ENCODE measurements at places on chromosomes 7 and 10. TPM values are rescaled to one million over a fixed set of nuclear protein-coding genes. Genes with fewer than 3 reads are reported as not detected.

The EPDR1 gene
- 71.8 TPM for total RNA-seq

The TMEM184A gene
- total RNA-seq, result 7.9 TPM

The LDB3 gene
- total RNA-seq, result 2.7 TPM

The SPDYE16 gene
- total RNA-seq, result not detected

The MUC12 gene
- 1.7 TPM for total RNA-seq

The PRRT4 gene
- 0.42 TPM for total RNA-seq

The EGR2 gene
- 11.6 TPM for total RNA-seq

The LLCFC1 gene
- total RNA-seq, result not detected

The AQP1 gene
- 567 TPM for total RNA-seq

The SLC35B4 gene
- total RNA-seq, result 14.3 TPM

The CASTOR2 gene
- 15.4 TPM for total RNA-seq

The FAM25C gene
- not detected for total RNA-seq

The TFR2 gene
- 0.67 TPM for total RNA-seq

The ENKUR gene
- total RNA-seq, result 4.3 TPM

The NUTM2E gene
- not detected for total RNA-seq

The HGF gene
- total RNA-seq, result 42.0 TPM

The TLL2 gene
- total RNA-seq, result 0.09 TPM

The LAMB1 gene
- 175 TPM for total RNA-seq

The CHN2 gene
- 8.9 TPM for total RNA-seq

The RBM28 gene
- total RNA-seq, result 37.5 TPM

The ABCA13 gene
- 2.9 TPM for total RNA-seq

The TBC1D12 gene
- 11.2 TPM for total RNA-seq

The GPR15LG gene
- total RNA-seq, result not detected

The EEPD1 gene
- total RNA-seq, result 7.8 TPM

The HKDC1 gene
- 4.5 TPM for total RNA-seq

The PALD1 gene
- 10.8 TPM for total RNA-seq

The HERPUD2 gene
- 31.3 TPM for total RNA-seq

The OR2A7 gene
- total RNA-seq, result 5.6 TPM

The PDK4 gene
- 56.6 TPM for total RNA-seq

The NME8 gene
- 0.32 TPM for total RNA-seq

The MSMB gene
- not detected for total RNA-seq

The OR6V1 gene
- not detected for total RNA-seq

The ACSL5 gene
- 82.5 TPM for total RNA-seq

The PLPP4 gene
- total RNA-seq, result 0.67 TPM

The OR2A42 gene
- total RNA-seq, result not detected

The PRDX3 gene
- total RNA-seq, result 122 TPM

The CACNA2D1 gene
- total RNA-seq, result 11.5 TPM

The MRC1 gene
- total RNA-seq, result 301 TPM

The ABCB8 gene
- total RNA-seq, result 52.1 TPM

The MPP7 gene
- total RNA-seq, result 28.3 TPM

The ZNF783 gene
- 12.0 TPM for total RNA-seq

The AEBP1 gene
- total RNA-seq, result 167 TPM

The GPRIN2 gene
- total RNA-seq, result 20.2 TPM

The CUZD1 gene
- 0.76 TPM for total RNA-seq

The CFAP43 gene
- total RNA-seq, result 7.4 TPM

The AGR2 gene
- 182 TPM for total RNA-seq

The ACBD7 gene
- 1.3 TPM for total RNA-seq

The TMEM213 gene
- total RNA-seq, result 32.8 TPM

The CYP3A4 gene
- total RNA-seq, result not detected

The SPDYE3 gene
- not detected for total RNA-seq

The FXYD4 gene
- total RNA-seq, result 1.0 TPM

The OR2F2 gene
- not detected for total RNA-seq

The UMAD1 gene
- total RNA-seq, result 20.2 TPM

The VGF gene
- total RNA-seq, result not detected

The HEPACAM2 gene
- not detected for total RNA-seq

The CRHR2 gene
- 0.15 TPM for total RNA-seq

The AKR1C2 gene
- total RNA-seq, result 12.0 TPM

All from left lung (tissue), 14 donors.